ENCODE measurements at places on chromosomes 3 and 15.

GRCh38 chr3:64295594-64295993 lies 70.3 kb upstream of the PRICKLE2 start:
- no peak for DNase-seq

- DNase-seq = no peak
Measured at GRCh38 chr3:73480187-73480672, 144.5 kb downstream of the PDZRN3 start.

GRCh38 chr3:112640276-112640929 lies 540 bp downstream of the CCDC80 start:
- DNase-seq = no peak

DNA sequence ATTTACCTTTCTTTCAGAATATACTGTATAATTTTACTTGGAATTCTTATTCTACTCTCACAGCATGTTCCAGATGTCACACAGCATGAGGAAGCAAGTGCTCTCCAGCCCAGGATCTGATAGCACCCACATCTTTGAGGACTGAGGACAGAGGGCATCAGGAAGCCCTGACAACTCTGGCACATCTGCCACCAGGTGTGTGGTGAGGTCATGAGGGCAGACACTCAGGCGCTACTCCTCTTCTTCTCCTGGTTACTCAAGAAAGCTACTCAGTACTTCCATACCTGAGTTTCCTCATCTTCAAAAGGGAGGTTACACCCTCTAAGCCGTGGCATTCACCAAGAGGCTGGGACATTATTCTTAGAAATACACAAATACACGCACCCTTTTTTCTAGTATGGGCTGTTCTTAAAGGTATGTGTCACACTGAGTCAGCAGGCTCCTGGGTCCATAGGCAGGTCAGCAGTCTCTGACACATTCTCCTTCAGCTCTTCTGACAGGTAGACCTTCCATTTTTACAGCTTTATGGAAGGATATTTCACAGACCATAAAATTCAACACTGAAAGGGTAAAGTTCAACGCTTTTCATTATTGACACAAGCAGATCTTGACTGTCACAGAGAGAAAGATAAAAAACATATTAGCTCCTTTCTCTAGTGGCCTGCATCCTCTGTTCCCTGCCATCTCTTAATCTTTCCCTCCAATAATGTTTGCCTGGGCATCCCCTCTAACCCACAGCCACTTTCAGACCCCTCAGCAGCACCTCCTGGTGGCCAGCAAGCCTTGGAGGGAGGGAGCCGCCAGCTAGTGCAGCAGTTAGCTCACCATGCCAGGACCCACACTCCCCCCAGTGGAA lies 103.2 kb upstream of the TJP1 start:
- no peak for DNase-seq

DNA sequence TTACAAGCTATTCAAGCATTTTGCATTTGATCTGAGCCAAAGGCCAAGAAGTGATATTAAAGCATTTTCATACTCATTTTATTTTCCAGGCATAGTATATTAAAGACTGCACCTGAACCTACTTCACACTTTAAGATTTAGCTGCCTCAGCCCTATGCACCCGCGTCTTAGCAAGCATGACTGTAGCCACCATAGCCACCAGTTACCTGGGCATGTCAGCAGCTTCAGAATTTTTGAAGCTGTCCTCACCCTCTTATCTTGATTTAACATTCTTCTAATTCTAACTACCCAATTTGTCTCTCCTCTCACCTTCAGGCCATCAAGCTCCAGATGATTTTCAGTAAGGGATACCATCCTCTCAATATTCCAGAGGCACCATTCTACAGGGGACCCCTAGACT lies 39.1 kb upstream of the KLHL6 start:
- DNase-seq = no peak

DNA sequence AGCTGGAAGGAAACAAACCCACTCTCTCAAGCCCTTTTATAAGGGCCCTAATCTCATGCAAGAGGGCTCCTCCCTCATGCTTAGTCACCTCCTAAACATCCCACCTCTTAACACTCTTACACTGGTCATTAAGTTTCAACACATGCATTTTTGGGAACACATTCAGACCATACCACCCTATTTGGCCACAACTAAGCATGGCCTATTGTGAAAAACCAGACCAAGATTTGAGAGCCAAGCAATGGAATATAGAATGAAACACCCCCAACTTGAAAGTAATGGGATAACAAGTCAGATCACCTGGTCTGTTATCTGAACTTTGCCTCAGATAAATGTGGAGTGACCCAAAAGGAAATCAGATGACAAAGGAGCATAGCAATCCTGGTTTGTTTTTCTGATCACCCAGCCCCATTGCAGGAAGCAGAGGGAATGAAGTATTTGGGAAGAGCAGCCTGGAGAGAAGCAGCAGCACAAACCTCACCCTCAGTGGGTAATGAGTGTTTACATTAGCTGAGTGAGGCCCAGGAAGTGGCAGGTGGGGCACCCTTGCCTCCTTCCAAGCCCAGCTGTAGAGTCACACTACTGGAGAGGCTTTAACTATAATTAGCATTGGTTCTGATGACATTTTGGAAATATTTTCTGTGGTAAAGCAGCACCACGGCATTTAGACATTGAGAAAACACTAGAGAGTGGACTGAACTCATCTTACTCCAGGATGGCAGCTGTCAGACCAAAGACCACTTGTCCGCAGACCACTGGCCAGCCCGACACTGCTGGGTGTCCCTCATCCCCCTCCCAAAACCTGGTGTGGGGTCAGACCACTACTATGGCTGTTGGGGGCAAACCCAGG lies 48.8 kb upstream of the PRTG start:
- no peak for DNase-seq

DNA sequence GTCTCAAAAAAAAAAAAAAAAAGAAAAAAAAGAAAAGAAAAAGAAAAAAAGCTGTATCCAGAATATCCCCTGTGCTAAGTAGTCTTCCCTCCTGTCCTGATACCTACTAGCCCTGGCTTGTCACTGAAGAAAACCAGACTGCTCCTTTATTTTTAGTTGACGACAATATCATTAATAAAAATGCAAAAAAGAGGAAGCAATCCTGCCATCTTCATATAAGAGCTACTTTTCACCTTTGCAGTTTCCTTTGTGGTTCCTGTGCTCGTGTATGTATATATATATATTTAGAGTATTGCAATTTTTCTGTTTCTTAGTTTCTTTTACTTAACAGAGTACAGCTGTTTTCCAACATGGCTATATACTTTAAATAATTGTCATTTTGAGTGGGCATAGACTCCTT lies 13.6 kb downstream of the C3orf20 start:
- DNase-seq = no peak

DNA sequence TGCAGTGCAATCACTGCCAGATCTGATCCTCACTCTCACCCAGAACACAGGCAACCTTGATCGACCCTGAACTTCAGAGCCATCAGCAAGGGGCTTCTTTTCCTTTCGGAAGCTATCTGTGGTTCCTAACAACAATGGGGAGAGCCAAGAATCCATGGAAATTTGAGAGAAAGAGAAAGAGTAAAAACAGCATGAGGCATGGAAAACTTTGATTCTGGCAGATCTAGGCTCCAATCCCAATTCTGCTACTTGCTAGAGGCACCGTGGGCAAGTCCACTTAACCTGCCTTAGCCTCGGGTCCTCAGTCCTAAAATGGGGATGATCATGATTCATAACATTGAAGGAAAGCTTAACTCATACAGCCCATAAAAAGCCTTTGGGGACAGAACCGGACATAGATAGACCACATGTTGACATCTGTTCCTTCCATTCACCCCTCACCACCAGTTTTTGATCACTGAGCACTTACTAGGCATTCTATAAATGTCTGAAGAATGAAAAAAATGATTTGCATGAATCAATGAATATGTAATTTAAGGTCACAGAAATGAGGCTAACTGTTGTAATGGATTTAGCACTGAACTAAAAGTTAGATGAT lies 605.7 kb upstream of the CFAP20DC start:
- DNase-seq = no peak

GRCh38 chr3:4504340-4505261 lies 11.5 kb downstream of the ITPR1 start:
- no peak for DNase-seq

GRCh38 chr15:101310508-101310907 lies 15.5 kb upstream of the SNRPA1 start:
- no peak for DNase-seq

GRCh38 chr3:140610544-140610943 lies 67.3 kb upstream of the TRIM42 start:
- no peak for DNase-seq

- no peak for DNase-seq
Measured at GRCh38 chr3:49775538-49775937, 10.8 kb downstream of the IP6K1 start.

- no peak for DNase-seq
Measured at GRCh38 chr3:125402639-125403038, 27.5 kb upstream of the ZNF148 start.

DNA sequence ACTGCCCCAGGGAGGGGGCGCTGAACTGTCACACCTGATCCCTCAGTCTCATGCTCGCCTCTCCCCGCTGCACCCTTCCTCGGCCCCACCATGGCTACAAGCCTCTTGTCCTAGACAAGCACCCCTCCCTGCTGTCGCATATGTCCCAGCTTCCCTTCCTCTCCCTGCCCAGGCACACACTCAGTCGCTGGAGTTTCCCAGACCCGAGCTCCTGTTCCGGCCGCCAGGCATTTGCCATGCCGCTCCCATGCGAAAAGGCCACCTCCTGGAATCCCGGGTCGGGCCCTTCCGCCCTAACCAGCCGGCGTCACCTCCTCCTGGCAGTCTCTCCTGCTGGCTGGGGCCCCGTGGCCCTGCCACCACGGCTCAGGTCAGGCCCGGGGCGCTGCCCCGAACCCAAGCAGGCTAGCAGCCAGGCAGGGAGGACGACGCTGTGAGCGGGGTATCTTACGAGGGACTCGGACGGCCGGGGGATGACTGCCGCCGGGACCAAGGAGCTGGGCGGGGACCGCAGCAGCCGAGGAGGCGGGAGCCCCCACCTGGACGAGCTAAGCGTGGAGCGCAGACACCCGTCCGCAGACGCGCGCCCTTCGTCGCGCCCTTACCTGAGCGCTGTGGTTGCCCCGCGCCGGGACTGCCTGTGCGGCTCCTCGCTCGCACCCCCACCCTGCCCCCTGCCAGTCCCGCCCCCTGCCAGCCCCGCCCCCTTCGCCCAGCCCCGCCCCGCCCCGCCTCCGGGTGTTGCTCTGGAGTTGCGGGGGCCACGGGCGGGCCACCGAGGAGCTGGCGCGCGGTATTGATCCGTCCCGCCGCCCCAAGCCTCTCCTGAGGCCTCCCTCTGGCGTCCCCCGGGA lies at the start of gene ALS2CL:
Gene ALS2CL (minus strand): TSS at position 642 of the 854 bp plus-strand sequence. CDS start 4,239 bp downstream, outside the sequence.
- DNase-seq = no peak

GRCh38 chr3:38131621-38132369 lies 5.1 kb downstream of the ACAA1 start:
- DNase-seq = no peak

DNA sequence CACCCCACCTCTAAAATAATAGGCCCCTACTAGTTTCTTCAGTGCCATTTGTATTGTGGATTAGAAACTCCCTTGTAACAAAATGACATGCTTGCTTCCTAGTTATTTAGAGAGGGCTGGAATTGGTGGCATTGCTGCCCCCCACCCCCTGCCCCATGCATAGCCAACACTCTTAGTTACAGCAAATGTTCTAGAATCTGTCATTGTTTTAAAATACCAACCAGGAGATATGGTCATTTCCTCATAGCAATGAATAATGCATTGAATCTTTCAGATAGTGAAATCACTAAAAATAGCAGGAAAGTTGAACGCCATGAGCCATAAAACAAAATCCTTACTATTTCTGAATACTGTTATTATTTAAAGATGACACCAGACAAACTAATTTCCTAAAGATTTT lies 292.5 kb downstream of the ARPP21 start:
- no peak for DNase-seq

GRCh38 chr3:42697289-42698051 lies 5.1 kb downstream of the HHATL start:
- no peak for DNase-seq

GRCh38 chr15:101183931-101184305 lies 67.9 kb downstream of the CHSY1 start:
- no peak for DNase-seq

- no peak for DNase-seq
Measured at GRCh38 chr3:25002052-25002451, 426.0 kb upstream of the RARB start.

DNA sequence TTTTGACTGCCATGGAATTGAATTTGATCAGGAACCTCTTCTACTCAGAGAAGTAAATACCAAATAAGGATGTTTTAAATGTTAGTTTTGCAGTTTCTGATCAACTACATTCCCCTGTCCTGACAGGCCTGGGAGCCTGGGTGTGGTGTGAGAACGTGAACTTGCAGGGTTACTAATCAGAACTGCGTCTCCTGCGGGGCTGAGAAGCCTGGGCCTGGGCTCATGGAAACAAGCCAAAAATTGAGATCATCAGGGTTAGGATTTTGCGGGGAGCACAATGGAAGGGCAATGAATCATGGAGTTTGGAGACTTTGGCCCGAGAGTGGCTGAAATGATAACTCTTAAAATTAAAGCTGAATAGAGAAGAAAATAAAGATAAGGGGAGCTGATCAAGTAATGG lies 47.8 kb upstream of the C3orf70 start:
- DNase-seq = no peak

DNA sequence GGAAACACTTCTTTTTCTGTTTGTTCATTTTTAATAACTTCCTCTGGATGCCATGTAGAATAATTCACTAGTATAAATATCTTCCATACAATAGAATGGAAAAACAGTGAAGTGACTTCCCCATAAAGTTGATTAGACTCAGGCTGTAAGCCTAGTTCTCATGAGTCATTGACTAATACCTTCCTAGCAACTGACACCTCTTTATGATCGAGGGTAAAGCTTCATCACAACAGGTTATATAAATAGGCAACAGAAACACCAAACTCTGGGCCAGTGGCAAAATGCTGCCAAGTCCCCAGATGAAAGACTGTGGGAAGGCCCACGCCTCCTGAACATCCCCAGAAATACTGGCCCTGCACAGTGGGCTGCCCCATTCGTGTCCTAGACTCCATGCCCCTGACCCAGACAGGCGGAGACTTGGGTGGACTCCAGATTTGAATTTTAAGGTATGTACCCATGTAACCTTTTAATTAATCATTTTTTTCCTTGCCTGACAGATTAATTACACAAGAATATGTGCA lies 71.3 kb upstream of the TBC1D23 start:
- no peak for DNase-seq

DNA sequence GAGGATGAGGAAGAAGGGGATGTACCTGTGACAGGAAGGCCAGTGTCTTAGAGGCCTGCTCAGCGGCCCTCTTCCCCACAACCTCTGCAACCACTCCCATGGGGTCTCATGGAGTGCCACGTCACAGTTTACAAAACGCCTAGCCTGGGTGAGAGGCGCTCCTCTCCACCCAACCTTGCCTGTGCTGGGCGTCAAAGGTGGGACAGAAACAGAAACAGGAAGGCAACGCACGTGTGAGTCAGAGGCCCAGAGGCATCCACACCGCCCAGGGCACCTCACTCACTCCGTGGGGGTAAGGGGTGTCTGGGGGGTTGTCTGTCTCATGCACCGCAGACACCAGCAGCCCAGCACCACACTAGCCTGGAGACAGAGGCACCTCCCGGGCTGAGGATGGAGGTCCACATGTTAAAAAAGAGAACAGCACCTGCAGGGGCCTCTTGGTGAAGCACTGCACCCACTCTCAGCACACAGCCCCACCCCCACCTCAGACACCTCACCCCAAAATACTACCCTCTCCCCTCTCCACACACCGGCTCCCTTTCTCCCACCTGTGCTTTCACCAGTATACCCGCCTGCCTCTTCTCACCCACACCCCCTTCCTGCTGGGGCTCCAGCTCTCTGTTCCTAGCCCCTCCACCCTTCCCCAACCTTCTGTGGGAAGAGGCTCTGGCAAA lies 4.7 kb upstream of the CALML4 start:
- no peak for DNase-seq

GRCh38 chr3:26236531-26236930 lies 386.0 kb upstream of the LRRC3B start:
- no peak for DNase-seq

- DNase-seq = no peak
Measured at GRCh38 chr3:42081838-42082473, 9.2 kb upstream of the TRAK1 start.

Data from NCI-H187 treated with DMSO at 0.1 percent for 48 hours (cell line).